Nephron progenitor cell (in vitro differentiated cells): ENCODE measurements at places on chromosomes 1 and 21.

DNA sequence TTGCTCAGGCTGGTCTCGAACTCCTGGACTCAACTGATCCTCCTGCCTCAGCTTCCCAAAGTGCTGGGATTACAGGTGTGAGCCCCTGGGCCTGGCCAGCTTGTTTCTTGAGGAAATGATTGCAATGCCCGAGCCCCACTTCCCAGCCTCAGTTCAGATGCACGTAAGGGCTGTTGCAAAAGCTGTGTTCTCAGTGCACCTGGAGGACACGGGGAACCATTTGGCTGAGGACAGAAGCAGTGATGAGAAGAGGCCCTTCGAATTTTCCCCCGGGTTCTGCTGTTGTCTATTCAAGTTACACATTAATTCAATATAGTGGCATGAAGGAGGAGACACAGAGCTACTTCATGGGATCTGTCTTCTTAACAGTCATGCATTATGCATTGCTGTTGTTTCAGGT, 78.8 kb upstream of the WDR26 start:
- H3K27me3 ChIP-seq: peaks cover 12% of the 10 kb centered on the region
- DNase-seq: no peak
- no peak overlapping the region for H3K27ac ChIP-seq
- peaks cover 27% of the 10 kb centered on the region for H3K4me1 ChIP-seq
- no peaks in the 10 kb centered on the region for H3K36me3 ChIP-seq

DNA sequence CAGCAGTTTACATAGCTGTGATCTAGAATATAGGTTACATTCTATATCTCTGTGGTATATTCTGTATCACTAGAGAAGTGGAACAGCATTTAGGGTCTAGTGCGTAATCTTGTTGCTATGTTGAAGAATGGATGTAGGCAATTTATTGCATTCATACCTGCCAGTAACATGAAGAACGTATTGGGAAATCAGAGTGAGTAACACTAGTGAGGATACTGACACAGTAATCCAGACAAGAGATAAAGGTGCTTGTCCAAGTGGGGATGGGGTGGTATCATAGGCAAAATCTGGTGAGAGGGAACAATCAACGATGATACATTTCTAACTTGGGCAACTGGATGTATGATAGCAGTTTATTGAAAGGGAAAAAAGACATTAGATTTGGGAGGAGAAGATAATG, 9.8 kb downstream of the PPP2R5A start:
- peaks cover 26% of the 10 kb centered on the region for H3K4me1 ChIP-seq
- no peak for DNase-seq
- peaks cover 6% of the 10 kb centered on the region for H3K36me3 ChIP-seq

DNA sequence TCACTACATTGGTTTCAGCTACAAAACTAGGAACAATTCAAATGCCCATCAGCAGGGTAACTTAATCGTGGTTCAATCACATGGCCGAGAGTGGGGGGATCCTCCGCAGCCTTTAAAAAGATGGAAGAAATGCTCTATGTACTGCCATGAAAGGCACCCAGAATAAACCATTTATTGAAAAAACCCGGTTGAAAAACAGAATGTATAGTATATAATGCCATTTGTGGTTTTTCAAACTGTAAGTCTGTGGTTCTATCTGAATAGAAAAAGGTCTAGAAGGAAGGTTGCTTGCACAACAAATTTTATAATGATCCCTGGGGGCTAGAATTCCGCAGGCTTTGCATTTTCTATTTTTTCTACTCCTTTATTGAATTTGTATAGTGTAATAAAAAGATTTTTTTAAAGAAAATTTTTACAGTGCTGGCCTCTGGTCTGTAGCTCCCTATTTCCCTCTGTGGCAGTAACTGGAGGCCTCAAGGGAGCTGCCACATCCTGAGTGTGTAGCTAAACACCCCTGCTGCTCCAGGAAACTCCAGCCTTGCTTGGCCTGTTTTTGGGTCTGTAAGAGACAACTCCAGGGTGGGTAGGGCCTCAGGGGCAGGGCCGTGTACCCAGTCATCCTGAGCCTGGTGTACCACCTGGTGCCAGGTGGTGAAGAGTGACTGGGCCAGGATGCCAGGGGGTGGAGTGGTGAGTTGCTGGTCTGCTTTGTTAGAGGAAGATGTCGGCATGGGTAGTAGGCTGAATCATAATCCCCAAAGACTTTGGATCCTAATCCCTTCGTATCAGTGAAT, 51.5 kb upstream of the EPS8L3 start:
- H3K4me1 ChIP-seq: peaks cover 19% of the 10 kb centered on the region
- H3K36me3 ChIP-seq: peaks cover 5% of the 10 kb centered on the region
- H3K27me3 ChIP-seq: no peaks in the 10 kb centered on the region
- no peak overlapping the region for H3K27ac ChIP-seq

DNA sequence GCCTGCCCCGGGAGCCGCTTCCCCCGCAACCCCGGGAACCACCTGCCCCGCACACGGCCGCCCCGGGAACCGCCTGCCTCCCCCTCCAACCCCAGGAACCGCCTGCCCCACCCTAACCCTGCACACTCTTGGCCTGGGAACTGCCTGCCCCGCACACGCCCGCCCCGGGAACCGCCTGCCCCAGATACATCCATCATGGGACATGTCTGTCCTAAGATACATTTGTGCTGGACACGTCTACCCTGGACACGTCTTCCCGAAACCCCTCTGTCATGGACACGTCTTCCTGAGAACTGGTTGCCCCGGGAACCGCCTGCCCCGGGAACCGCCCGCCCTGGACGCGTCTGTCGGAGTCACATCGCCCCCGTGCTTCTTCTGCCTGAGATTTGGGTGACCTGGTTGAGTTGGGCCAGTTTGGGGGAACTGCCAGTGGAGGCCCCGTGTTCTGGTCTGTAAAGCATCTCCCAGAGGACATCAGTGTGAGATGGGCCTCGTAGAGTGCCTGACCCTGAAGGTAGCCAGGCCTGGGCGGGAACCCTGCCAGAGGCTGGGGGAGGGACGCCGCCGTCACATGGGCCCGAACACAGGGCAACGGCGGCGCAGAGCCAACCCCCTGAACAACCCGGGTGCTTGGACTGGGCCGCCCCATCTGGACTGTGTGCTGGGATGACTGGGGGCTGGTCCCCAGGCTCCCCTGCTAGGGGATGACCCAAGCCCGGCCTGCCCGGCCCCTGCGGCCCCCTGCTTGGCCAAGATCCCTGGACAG, 3.6 kb downstream of the PERM1 start:
- H3K27ac ChIP-seq: peak overlapping the region; percentile 54
- no peak overlapping the region for H3K4me3 ChIP-seq
- peaks cover 18% of the 10 kb centered on the region for H3K4me1 ChIP-seq

DNA sequence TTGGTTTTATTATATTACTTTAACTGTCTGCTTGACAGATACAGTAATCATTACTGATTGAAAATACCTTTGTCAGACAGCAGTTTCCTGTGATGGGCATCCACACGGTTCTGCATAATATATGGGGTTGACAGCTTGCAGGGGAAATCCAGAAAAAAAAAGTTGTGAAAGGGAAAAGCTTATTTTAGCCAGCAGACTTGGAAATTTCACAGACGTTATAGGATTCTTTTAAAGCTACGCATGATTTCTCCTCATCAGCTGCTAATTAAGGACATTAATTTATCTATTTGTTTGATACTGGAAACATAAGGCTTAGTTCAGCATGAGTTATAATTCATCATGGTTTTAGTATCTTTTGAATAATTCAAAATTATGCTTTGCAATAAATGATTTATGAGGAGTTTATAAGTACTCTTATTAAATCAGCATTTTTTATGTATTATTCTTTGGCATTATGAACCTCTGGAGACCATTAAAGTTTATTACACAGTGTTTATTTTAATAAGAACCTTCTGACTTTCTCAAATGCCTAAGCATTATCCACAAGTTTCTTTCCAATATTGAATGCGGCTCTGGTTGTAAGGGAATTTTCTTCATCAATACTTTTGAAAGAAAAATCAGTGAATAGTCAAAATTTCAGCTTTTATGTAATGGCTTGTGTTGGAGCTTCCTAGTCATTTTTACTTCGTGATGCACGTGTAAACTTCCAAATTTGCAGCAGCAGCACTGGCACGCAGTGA, 235.3 kb upstream of the KCNK2 start:
- no peak overlapping the region for H3K27ac ChIP-seq
- H3K27me3 ChIP-seq: peaks cover 7% of the 10 kb centered on the region
- no peak overlapping the region for H3K4me3 ChIP-seq
- no peaks in the 10 kb centered on the region for H3K36me3 ChIP-seq

DNA sequence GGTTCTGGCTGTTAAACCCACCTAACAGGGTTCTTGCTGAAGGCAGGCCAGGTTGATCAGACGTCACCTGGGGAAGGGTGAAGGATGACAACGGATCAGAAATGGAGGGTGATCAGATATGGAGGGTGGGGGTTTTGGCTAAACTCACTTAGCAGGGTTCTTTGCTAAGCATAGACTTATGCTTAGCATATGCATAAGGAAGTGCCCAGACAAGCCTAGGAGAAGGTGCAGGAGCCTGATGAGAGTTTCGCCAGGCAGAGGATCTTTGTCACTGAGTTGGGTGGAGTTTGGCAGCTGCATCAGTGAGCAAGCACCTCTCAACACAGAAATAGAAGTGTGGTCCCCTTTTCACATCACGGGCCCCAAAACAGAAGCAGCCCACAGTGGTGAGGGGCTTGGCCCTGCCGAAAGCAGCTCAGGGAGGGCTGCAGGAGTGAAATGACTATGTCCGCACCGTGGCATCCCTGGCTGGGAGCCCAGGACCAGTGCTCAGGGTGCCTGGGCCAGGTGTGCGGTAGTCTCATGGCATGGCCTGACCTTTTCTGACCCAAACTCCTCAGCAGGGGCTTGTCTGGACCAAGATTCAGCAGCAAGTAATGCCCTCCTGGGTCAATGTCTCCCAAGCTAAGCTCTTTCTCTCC, 101.6 kb downstream of the AJAP1 start:
- peaks cover 15% of the 10 kb centered on the region for H3K27me3 ChIP-seq
- H3K4me3 ChIP-seq: no peak overlapping the region
- peaks cover 22% of the 10 kb centered on the region for H3K4me1 ChIP-seq
- H3K36me3 ChIP-seq: peaks cover 5% of the 10 kb centered on the region
- no peak overlapping the region for H3K27ac ChIP-seq

DNA sequence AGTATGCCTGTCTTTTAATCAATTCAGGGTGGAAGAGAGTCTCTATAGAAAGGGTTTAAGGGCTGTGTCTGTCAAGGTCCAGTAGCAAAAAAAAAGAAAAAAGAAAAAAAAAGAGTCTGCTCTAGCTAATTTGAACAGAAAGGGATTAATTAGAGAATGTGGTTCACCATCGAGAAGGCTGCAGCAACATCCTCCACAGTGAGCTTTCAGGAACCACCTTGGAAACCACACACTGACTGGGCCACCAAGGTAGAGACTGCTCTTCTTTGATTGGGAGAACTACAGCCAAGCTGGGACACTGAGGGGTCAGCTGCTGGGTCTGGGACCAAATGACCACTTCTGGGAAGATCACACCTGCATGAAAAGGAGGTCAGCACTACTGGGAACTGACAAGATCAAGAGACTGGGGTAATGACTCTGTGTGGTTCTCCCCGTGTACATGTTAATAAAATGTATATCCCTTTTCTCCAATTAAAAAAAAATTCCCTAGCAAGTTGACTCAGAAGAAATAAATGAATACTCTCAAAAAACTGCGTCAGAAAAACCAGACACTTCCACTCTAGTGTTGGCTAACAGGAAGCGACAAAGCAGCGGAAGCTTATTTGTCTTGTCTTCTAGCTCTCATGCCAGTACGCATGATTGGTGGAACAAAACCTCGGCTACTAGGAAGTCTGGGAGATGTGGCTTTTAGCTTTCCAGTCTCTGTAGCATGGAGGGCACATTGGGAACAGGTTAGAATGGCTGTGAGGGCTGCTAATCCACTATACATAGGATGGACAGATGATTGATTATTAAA, 60.0 kb upstream of the IVNS1ABP start:
- no peaks in the 10 kb centered on the region for H3K4me1 ChIP-seq
- H3K36me3 ChIP-seq: peaks cover 7% of the 10 kb centered on the region
- H3K4me3 ChIP-seq: no peak overlapping the region
- H3K27ac ChIP-seq: peak overlapping the region; percentile 57
- no peak for DNase-seq

DNA sequence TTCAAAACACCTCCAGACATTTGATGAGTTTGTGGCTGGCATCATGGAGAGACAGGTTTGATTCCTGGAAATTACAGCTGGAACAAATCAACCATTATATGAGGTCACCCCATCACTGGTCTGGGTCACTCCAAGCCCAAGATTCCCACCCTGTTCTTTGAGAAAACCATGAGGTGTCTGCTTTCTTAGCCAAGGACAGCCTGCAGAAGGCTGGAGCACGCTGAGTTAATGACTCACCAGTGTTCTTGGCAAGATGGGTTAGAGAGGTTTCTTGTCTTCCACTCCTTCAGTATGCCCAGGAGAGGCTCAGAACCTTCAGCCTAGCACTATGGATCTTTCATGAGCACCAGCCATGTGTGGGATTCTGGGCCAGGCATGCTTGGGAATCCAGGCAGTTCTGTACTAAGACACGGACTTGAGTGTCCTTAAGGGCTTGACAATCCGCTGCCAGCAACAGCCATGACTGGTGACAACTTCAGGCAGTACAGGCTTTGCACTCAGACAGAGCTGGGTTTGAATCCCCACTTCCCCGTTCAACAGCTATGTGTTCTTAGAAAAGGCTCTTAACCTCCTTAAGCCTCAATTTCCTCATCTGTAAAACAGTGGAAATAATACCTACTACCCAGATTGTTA, 43.9 kb downstream of the GRHL3 start:
- peaks cover 25% of the 10 kb centered on the region for H3K4me1 ChIP-seq
- peaks cover 12% of the 10 kb centered on the region for H3K36me3 ChIP-seq
- H3K27ac ChIP-seq: no peak overlapping the region
- DNase-seq: no peak

GRCh38 chr1:177410179-177410766, 239.5 kb downstream of the BRINP2 start:
- no peak overlapping the region for H3K27ac ChIP-seq
- peaks cover 8% of the 10 kb centered on the region for H3K4me1 ChIP-seq
- peaks cover 19% of the 10 kb centered on the region for H3K36me3 ChIP-seq
- no peak overlapping the region for H3K4me3 ChIP-seq
- H3K27me3 ChIP-seq: peaks cover 7% of the 10 kb centered on the region

DNA sequence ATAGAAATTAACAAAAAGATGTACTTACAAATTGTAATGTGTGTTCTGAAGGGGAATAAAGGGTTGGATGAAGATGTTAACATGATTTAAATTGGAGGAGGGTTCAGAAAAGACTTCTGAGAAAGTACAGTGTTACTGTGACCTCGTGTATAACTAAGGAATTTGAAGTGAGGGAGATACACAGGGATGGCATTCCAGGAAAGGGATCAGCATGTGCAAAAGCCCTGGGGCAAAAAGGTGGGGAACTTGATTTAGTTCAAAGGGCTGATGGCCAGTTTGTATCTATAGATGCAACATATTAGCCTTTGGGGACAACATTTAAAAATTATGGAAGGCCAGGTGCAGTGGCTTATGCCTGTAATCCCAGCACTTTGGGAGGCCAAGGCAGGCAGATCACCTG, 33.3 kb upstream of the DEGS1 start:
- H3K27ac ChIP-seq: no peak overlapping the region
- no peak for DNase-seq
- H3K36me3 ChIP-seq: peaks cover 63% of the 10 kb centered on the region
- no peak overlapping the region for H3K4me3 ChIP-seq
- no peaks in the 10 kb centered on the region for H3K4me1 ChIP-seq
- no peaks in the 10 kb centered on the region for H3K27me3 ChIP-seq
